Activated CD4-positive, CD25-positive, alpha-beta regulatory T cell treated with anti-CD3 and anti-CD28 coated beads, Interleukin-2, amount 50 U/mL, for 72 hours (primary cell): ENCODE measurements at places on chromosomes 7 and 10.

DNA sequence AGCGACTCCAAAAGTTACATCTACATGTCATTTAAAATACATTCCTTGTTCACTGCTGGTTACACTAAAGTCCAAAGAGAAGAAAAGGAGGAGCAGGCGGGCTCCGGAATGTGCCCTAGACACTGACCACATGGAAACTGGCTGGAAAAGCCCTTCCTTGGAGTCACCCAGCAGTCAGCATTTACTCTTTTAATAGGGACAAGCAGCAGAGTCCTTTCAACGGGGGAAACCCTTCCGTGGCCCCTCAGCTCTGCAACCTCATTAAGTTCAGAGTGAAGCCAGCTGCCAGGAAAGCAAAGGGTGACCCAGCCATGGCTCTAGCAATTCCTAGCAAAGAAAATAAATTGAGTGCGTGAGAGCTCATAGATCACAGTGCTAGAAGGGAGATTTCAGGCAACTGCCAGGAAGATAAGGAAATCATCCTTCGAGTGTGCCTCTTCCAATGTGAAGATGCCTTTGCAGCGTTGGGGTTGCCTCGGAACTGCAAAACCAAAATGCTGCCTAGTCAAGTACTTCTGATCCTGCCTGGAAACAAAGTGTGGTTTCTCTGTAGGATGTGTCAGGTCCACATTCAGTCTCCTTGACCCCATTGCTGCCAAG is 101.6 kb downstream of the SORBS1 start:
- DNase-seq = no peak

GRCh38 chr10:57952741-57953140 is 315.0 kb downstream of the IPMK start:
- no peak for DNase-seq

DNA sequence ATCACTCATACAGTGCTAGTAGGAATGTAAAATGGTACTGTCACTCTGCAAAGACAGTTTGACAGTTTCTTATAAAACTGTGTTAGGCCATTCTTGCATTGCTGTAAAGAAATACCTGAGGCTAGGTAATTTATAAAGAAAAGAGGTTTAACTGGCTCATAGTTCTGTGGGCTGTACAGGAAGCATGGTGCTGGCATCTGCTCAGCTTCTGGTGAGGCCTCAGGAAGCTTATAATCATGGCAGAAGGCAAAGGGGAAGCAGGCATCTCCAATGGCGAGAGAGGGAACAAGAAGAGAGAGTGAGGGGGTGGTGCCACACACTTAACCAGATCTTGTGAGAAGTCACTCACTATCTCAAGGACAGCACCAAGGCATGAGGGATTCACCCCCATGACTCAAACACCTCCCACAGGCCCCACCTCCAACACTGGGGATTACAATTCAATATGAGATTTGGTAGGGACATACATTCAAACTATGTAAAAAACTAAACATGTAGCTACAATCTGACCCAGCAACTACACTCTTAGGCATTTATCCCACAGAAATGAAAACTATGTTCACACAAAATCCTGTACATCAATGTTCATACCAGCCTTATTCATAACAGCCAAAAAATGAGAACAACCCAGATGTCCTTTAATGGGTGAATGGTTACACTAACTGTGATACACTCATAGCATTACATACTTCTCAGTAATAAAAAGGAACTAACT is 5.0 kb downstream of the ALDH18A1 start:
- no peak for DNase-seq

DNA sequence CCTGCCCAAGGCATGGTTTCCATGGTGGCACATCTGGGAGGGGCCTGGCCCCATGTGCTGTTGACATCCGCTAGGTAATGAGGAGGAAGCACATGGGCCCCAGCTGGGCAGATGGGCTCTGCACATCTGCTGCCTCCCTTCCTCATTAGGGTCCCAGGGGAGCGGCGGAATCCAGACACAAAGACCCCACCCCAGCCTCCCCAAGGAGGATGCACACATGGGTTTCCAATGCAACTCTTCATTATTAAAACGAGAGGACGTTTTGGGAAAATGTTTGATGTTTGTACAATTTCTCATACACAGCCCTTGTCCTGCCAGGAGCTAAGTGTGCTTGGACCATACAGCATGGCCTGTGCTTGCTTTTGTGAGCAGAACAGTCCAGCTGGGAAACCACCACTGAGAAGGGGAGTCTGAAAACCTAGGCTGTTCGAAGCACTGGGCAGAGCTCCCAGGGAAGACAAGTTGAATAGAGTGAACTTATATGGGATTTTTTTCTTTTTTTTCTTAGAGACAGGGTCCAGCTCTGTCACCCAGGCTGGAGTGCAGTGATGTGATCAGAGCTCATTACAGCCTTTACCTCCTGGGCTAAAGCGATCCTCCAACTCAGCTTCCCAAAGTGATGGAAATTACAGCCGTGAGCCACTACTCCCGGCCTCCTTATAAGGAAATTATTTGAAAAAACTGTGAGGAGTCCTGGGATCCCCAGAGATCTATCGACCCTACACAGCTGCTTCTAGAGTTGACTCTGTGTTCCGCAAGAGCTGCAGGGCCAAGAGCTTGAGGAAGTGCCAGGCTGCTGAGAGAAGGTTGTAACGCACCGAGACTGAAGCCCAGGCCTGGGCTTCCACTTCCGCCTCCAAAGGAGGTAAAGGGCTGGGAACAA is 23.4 kb downstream of the FAM107B start:
- DNase-seq = no peak

DNA sequence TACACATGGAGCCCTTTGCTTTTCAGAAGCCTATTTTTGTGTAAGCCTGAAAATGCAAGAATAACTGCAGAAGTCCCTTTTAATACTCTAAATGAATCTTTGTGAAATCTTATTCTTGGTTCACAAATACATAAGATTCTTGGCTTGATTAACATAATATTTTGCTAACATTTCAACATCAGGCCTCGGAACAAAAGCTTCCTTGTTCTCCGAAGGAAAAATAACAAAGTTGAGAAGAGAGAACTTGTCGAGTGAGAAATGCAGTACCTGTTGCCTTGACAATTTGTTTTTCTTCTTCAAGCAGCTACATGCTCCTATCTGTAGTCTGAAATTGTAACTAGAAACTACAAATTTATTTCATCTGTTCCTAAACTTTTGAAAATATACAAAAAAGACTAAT is 8.5 kb downstream of the NT5C2 start:
- no peak for DNase-seq

DNA sequence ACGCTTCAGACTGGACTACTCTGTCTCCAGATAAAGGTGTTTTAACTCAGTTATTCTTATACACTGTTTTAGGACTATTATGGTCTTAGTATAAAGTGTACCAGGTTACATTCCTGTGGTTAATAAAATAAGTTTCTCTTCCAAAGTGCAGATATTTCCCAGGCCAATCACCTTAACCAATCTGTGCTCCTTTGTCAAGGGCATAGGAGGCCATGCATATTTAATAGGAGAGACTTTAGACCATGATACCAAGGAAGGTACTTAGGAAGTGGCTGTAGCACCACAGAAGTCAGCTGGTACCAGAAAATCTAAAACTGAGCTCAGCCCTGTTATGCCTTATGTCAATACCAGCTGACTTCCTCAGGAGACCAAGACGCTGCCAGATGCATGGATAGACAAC is 226.5 kb upstream of the TMEM72 start:
- DNase-seq = no peak

GRCh38 chr7:118179191-118179590 is 4.8 kb upstream of the LSM8 start:
- no peak for DNase-seq

DNA sequence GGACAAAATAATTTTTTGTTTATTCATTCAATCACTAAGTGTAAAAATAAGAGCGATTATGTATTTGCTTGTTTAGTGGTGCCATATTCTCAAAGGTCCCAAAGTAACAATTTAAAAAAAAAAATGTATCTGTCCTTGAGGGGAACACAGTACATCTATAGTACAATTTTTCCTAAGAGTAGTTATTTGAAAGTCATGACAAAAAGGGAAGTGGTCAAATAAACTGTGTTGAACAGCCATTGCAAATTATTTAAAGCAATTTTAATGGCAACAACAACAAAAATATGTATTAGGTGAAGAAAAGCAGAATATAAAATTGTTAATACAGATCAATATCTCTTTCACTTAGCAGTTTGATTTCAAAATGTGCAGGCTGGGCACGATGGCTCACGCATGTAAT is 943.5 kb downstream of the CNTNAP2 start:
- no peak for DNase-seq

DNA sequence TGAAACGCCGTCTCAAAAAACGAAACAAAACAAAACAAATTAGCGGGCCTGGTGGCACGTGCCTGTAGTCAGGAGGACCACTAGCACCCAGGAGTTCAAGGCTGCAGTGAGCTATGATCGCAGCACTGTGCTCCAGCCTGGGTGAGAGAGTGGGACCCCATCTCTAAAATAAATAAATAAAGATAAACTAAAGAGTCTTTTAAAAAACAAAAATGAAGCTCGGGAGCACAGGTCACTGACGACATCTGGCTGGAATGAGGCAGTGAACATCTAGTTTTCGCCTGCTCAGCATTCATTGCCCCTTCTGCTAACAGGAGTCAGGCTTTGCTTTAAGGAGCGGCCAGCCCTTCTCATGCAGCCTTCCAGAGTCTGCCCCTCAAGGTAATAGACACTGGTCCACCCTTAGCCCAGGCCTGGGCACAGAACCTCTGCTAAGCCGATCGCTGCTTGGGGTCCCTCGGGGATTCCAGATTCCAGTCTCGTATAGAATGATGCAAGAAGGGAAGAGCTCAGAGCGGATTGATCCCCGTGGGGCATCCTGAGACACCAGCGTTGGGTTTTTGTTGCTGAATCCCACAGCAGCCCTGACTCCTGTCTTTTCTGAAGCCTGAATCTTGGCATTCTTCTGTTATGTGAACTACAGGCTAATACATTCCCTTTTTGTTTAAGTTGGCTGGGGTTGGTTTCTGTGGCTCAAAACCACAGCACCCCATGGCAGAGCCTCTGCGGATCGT is 14.2 kb upstream of the FOXK1 start:
- DNase-seq = no peak

GRCh38 chr10:132836832-132837540 is 51.0 kb upstream of the NKX6-2 start:
- peak; percentile 54 for DNase-seq

GRCh38 chr7:67402280-67402679 is 405.6 kb downstream of the TYW1 start:
- no peak for DNase-seq

DNA sequence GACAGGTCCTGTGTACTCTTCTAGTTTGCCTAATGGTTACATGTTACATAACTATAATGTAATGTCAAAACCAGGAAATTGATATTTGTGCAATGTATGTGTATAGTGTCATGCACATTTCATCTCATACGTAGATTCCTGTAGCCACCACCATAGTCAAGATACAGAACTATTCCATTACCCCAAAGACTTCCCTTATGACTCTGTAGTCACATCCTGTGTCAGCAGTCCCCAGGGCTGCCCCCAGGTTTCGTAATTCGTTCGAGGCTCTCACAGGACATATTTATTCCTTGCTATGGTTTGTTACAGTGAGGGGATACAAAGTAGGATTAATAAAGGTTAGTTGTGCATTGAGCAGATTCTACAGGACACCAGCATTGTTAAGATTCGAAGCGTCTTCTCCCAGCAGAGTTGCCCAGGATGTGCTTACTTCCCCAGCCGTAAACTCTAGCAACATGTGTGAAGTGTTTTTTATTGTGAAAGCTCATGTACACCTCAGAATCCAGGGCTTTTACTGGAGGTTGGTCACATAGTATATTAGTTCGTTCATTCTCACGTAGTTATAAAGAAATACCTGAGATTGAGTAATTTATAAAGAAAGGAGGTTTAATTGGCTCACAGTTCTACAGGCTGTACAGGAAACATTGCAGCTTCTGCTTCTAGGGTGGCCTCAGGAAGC is 18.6 kb downstream of the RABGEF1 start:
- no peak for DNase-seq

DNA sequence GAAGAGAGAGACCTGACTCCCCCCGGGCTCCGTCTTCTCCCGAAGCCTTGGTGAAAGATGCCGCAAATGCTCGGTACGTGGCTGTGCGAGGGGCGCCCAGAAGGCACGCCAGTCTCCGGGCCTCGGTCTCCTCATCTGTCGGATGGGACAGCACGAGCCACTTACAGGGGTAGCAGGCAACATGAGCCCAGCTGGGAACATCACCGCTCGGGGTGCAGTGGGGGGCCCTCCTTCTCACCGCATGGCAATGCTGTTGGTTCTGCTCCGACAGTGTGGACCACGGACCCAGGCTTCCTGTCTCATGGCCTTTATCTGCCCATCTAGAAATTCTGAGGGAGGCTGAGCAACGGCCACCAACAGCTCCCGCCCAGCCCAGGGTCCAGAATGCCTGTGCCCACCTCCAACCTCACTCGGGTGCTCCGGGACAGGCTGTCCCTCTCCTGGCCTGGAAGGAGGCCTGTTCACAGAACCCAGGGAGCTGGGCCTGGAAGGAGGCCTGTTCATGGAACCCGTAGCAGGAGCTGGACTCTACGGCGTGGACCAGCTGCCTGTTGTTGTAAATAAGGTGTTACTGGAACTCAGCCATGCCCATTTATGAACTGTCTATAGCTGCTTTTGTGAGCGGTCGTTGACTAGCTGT is 15.8 kb downstream of the ADAP1 start:
- DNase-seq = no peak

GRCh38 chr7:102845346-102845745 is 67.5 kb upstream of the LRRC17 start:
- no peak for DNase-seq

GRCh38 chr10:34205452-34205851 is 609.6 kb downstream of the PARD3 start:
- no peak for DNase-seq

DNA sequence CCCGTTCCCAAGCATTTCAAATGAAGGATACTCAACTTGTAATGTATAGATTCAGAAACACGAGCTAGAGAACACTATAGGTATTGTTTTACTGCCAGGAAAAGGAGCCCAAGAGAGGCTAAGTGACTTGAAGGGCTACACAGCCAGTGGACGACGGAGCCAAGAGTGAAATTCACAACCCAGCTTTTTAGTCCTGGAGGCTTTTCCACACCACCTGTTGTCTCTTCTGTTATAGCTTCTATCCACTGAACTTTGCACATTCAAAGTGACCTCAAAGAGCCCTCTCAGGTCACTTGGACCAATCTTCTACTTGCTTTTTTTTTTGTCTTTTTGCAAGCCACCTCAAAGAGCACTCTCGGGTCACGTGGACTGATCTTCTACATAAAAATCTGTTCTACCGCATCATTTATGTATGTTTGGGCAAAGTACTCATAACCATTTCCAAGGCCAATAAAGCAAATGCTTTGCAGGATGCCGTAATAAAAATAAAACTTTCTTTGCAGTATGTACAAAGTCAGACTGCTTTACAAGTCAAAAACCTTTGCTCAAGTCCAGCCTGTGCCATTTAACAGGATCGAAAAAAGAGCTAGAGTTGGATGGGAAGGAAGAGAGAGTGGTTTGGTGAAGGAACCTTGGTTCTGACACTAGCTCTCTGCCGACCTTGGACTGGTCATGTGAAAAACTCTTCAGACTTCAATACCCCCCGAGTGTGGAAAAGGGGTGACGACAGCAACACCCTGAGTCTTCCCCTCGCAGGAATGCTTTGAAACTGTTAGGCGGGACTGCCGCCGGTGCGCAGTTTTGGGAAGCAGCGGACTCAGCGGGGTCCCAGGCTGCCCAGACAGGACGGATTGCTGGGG is 821 bp downstream of the SLC35B4 start:
- DNase-seq = no peak
